ENCODE measurements at places on chromosomes 12 and 14.

DNA sequence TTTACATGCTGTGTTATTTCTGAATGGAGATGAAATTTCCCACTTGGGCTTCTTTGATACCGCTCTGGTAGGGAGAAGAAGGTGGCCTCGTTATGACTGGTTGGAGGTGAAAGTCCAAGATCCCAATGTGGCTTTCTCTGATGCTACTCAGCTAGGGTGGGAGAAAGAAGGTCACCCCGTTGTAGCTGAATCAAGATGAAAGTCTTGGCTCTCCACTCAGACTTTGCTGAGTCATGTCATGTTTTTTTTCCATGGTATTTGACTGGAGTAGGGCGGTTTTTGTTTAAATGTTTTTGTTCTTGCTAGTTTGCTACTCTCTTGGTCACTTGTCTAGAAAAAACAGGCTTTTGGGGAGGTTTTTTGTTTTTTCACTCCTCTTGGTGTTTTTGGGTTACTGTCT, 2.4 kb upstream of the PDE6H start:
- no peak for DNase-seq

DNA sequence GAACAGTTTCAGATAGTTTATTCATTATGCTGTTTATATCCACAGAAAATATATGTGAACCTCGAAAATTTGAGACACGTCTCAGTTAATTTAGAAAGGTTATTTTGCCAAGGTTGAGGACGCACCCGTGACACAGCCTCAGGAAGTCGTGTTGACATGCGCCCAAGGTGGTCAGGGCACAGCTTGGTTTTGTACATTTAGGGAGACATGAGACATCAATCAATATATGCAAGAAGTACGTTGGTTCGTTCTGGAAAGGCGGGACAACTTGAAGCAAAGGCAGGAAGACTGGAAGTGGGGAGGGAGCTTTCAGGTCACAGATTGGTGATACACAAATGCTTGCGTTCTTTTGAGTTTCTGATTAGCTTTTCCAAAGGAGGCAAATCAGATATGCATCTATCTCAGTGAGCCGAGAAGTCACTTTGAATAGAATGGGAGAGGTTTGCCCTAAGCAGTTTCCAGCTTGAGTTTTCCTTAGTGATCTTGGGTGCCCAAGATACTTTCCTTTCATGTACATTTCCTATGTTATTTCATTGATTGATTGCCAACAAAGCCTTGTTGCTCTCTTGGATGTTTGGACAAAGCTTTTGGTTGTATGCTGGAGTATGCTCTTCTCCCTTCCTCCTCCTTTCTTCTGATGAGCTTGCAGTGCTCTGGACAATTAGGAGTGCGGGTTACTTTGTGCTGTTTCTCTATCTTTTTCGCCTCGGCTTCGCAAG, 3.2 kb downstream of the SNAPC1 start:
- no peak for DNase-seq

GRCh38 chr12:49706351-49707127, 666 bp downstream of the FMNL3 start:
- no peak for DNase-seq

- no peak for DNase-seq
These were observed 148.7 kb downstream of the ANO2 start for GRCh38 chr12:5796171-5796958.

Data from vagina (tissue), 2 donors.